Mesothelial cell of epicardium (in vitro differentiated cells): ENCODE measurements at places on chromosomes 12 and 14. TPM values are rescaled to one million over a fixed set of nuclear protein-coding genes. Genes with fewer than 3 reads are reported as not detected.

GRCh38 chr12:66662729-66663128, 16.1 kb downstream of the GRIP1 start:
- DNase-seq, result no peak

GRCh38 chr12:117986705-117987469, 18.1 kb upstream of the KSR2 start:
- no peak for DNase-seq

DNA sequence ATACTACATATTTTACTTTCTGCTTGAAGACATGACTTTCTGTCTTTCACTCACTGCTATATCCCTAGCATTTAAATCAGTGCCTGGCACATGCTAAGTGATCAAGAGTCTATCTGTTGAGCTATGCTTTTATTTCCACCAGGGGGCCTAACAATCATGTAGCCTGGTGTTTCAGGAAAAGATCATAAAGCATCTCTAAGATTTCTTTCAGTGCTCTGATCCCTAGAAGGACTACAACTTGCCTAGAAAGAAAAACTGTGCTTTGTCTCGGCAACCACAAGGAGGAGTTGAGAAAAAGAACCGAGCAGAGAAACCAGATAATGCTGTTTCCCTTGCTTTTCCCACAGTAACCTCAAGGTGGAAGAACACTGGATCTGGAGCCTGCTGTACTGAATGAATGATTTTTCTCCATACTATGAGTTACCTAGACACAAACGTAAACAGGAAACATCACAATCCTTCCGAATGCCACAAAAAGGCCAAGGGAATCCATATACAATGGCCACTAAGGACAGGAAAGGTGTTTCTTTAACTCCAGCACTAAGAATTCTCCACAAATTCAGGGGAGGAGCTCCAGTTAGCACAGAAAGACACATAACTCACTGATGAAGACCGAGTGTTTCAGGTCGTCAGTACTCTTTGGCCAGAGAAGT, 1.2 kb downstream of the CRY1 start:
- peak; percentile 19 for DNase-seq

GRCh38 chr12:112149596-112149995, 24.2 kb downstream of the TRAFD1 start:
- DNase-seq, result no peak

DNA sequence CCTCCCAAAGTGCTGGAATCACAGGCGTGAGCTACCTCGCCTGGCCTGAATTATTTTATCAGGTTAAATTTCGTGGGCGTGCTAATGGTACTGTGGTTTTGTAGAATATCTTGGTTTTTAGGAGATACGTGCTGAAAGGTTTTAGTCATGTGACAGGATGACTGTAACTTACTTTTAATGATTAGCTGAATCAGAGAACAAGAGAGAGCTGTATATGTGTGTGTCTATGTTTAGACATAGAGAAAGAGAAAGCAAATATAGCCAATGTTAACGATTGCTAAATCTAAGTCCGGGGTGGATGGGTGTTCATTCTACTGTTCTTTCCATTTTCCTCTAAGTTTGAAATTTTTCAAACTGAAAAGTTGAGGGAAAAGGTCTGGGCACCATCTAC, 9.2 kb upstream of the PNMA1 start:
- no peak for DNase-seq

DNA sequence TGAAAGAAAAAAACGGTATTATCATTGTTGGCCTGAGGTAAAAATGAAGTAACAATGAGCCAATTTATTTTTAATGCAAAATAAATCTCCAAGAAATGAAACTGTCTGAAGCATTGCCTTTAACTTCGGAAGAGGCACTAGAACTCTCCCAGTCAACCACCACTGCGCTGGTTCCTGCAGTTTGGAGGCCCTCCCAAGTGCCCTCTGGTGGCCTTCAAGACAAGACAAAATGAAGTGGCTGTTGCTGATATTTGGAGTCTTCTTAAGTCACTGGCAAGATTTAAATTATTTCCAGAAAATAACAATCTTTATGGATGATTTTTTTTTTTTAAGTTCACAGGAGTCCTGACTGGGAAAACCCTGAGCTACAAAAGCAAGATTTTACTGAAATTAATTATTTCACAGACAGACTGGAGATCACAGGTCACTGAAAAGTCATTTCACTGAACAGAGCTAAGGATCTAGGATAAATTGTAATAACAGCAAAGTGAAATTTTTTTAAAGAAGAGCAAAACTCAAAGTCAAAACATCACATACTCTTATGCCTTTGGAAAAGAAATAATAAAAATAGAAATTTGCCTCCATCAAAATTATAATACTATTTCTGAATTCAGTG, 58.2 kb downstream of the DICER1 start:
- peak; percentile 50 for DNase-seq

DNA sequence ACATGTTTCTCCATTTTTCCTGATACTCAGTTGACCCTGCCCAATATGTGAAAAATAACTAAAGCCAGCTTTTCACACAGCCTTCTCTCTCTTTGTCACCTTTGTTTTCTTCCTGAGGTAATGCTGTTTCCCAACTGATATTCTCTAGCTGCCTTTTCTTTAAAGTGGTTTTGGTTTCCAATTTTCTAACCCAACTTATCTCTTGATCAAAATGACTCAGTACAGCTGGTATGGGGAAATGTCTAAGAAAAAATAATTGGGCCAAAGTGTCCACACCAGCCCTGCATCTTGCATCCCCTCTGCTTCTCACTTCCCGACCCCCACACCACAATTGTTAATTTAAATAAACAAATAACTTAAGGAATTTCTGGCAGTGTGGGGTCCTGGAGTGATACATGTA, 193.8 kb downstream of the SYT1 start:
- no peak for DNase-seq

- DNase-seq, result no peak
Observed at GRCh38 chr12:47079981-47080724, 394 bp upstream of the AMIGO2 start.

GRCh38 chr14:76995279-76996035, 33.1 kb downstream of the IRF2BPL start:
- DNase-seq, result no peak

DNA sequence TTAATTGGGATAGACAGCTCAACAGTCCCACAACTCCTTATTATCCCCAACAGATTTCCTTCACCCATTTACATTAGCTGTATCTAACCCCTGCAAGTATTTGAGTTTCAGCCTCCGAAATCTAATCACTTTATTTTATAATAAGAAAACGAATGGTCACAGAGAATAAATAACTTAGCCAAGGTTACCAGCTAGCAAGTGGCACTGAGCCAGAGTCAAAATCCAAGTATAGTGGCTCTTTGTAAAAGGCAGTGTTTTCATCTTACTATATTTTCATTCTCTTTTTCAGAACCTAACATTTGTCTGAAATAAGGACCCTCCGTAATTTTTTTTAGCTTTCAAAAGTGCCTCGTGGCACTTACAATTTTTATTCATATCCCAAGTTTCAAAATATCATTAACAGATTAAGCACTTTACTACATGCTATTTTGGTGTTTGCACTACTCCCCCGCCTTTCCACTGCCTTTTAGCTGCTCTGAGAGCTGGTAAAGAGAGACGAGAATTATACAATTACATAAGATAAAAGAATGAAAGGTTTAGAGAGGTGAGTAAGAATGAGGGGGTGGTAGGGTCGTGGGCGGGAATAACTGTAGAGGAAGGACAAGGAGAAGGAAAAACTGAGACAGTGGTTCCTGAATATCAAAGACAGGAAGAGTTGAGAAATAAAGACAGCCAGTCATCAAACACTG, 3.7 kb upstream of the USP15 start:
- DNase-seq, result no peak

GRCh38 chr12:53118751-53119300, 15.5 kb downstream of the SOAT2 start:
- no peak for DNase-seq

DNA sequence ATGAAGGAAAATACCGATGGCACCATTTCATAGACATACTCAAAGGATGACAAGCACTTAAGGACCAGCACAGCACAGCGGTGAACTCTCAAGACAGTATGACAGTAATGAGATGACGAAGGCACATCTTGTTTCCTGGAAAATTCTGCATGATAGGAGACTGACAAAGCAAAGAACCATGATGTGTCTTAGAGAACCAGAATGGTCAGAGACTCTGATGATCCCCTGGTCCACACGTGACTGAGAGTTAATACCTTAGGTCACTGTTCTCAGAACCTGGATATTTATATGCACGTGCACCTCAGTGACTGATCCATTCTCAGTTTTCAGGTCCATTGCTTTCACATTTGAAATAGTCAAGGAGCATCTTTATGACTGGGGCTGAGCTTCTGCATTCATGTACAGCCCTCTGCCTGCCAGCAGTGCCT, 35.3 kb downstream of the PROX2 start:
- no peak for DNase-seq

DNA sequence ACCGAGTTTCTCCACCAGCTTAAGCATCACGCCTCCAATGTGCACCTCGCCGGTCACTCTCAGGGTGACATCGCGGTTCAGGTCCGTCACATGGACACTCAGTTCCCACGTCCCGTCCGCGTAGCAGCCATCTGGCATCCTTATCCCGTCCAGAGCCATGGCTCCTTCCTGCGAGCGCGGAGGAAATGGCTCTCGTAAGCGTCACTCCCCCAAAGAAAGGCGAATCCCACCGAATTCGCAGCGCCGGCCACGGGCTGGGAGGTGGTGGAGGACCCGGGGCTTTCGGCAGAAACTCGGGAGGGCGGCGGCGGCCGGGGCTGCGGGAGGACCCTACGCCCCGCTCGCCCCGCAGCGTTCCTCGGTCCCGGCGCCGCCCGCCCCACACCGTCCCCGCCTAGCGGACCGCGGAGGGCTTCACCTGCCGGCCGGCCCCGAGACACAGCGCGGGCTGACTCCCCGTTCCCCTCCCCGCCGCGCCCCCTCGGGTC, 396 bp downstream of the FERMT2 start:
- peak; percentile 75 for DNase-seq

DNA sequence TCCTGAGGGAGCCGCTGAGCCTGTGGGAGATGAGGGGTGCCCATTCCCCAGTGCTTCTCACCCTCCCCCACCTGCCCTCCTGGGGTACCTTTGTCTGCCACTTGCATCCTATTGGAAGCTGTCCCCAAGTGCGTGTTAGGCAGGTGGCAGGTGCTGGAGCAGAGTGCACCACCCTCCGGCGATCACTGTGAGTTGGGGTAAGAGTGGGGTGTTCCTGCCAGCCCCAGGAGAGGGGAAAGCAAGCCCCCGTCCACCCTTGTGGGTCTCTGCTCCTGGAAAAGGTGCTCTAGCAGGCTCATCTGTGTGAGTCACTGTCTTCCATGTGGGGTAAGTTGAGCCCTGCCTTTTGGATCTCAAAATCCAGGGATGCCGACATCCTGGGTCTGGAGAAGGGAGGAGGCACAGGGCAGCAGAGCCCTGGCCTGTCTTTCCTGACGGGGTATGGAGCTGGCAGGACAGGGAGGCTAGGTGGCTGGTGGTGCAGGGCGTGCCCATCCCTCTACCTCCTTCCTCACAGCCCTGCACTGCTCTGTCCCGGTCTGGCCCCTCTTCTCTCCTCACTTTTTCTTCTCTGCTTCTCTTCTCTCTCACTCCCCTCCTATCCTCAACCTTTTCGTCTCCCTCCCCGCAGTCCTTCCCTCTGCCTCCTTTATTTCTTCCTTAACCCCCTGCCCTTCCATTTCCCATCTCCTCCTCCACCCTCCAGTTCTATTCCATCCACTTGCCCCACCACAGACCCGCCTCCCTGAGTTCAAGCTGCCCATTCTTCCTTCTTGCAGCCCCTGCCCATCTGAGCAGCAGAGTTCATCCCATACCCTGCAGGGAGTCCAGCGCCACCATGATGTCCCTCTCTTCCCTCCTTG, 20.1 kb upstream of the KRT7 start:
- no peak for DNase-seq

- no peak for DNase-seq
Observed at GRCh38 chr14:93683226-93683625, 105.1 kb downstream of the PRIMA1 start.

DNA sequence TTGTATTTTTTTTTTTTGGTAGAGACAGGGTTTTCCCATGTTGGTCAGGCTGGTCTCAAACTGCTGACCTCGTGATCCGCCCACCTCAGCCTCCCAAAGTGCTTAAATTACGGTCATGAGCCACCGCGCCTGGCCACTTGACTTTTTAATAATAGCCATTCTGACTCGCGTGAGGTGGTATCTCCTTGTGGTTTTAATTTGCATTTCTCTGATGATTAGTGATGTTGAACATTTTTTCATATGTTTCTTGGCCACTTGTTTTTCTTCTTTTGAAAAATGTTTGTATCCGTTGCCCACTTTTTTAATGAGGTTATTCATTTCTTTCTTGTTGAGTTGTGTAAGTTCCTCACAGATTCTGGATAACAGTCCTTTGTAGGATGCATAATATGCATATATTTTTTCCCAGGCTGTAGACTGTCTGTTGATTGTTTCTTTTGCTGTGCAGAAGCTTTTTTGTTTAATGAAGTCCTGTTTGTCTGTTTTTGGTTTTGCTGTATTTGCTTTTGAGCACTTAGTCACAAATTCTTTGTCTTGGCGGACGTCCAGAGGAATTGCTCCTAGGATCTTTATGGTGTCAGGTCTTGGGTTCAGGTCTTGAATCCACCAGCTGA, 10.3 kb upstream of the PGAM5 start:
- no peak for DNase-seq

DNA sequence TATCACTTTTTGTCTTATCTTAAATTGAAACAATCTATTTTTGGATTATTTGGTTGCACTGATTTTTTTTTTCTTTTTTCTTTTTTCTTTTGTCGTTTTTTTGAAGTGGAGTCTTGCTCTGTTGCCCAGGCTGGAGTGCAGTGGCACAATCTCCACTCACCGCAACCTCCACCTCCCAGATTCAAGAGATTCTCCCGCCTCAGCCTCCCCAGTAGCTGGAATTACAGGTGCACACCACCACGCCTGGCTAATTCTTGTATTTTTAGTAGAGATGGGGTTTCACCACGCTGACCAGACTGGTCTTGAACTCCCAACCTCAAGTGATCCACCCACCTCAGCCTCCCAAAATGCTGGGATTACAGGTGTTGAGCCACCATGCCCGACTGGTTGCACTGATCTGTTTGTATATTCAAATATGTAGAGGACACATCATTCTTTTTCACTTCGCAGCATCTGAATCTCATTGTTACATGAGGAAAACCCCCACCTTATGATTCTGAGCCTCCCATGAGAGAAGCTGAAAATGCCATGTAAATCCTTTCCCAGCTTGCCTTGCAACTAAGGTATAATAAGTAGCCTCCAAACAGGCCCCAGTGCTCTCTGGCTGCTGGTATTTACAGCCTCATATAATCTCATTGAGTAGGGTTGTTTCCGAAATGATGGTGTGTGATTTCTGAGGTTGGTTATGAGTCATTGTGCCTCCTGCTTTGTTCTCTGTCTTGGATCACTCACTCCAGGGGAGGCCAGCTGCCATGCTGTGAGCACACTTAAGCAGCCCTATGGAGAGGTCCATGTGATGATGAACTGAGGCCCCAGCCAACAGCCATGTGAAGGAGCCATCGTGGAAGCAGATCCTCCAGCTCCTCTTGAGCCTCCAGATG, 5.2 kb upstream of the HSP90B1 start:
- DNase-seq, result no peak

GRCh38 chr12:93040367-93040766, 111.3 kb upstream of the EEA1 start:
- DNase-seq, result no peak

Gene KRT73
- not detected in 3 replicates for total RNA-seq

Gene HSPA2
- 10.1 to 10.6 TPM (median 10.5 TPM) in 3 replicates for total RNA-seq

Gene VAMP1
- total RNA-seq, result 5.2 to 6.9 TPM (median 6.4 TPM) in 3 replicates

Gene PLXNC1
- 3.0 to 3.6 TPM (median 3.4 TPM) in 3 replicates for total RNA-seq

Gene KERA
- 0.09 TPM in 1 of 3 replicates, not detected in the others for total RNA-seq

Gene GSC
- 3.8 to 4.9 TPM (median 4.4 TPM) in 3 replicates for total RNA-seq

Gene KITLG
- total RNA-seq, result 13.0 to 14.4 TPM (median 13.9 TPM) in 3 replicates

Gene AKAP5
- 2.0 to 2.1 TPM (median 2.1 TPM) in 3 replicates for total RNA-seq

Gene CCDC197
- not detected in 3 replicates for total RNA-seq

Gene PTHLH
- 5.6 to 6.9 TPM (median 6.5 TPM) in 3 replicates for total RNA-seq

Gene TAS2R13
- 3.1 to 3.8 TPM (median 3.5 TPM) in 3 replicates for total RNA-seq

Gene YARS2
- 21.6 to 24.0 TPM (median 21.7 TPM) in 3 replicates for total RNA-seq

Gene ERP27
- 55.2 to 60.4 TPM (median 58.1 TPM) in 3 replicates for total RNA-seq

Gene RAN
- 629 to 674 TPM (median 633 TPM) in 3 replicates for total RNA-seq

Gene LRP10
- 38.6 to 40.4 TPM (median 39.8 TPM) in 3 replicates for total RNA-seq
